B cell (primary cell): ENCODE measurements at places on chromosomes 11 and 22. TPM values are rescaled to one million over a fixed set of nuclear protein-coding genes. Genes with fewer than 3 reads are reported as not detected.

ANO9 gene
- total RNA-seq: 62.0 and 63.9 TPM in 2 replicates

BIK gene
- total RNA-seq: 1.3 TPM in 2 replicates

MMP10 gene
- total RNA-seq: not detected in 2 replicates

LYVE1 gene
- total RNA-seq: not detected in 2 replicates

OR10A5 gene
- total RNA-seq: not detected in 2 replicates

GLYAT gene
- total RNA-seq: not detected in 2 replicates

TBX10 gene
- not detected in 2 replicates for total RNA-seq

RAG1 gene
- 0.10 and 0.37 TPM in 2 replicates for total RNA-seq

LRRC4C gene
- total RNA-seq: 0.57 TPM in 1 of 2 replicates, not detected in the other

TMEM109 gene
- total RNA-seq: 81.7 and 99.4 TPM in 2 replicates

SMIM35 gene
- 4.5 and 4.8 TPM in 2 replicates for total RNA-seq

RASGRP2 gene
- total RNA-seq: 628 and 653 TPM in 2 replicates

OSBP2 gene
- 1.0 and 1.6 TPM in 2 replicates for total RNA-seq

TBX1 gene
- not detected in 2 replicates for total RNA-seq

EMID1 gene
- not detected in 2 replicates for total RNA-seq

KDELR3 gene
- total RNA-seq: not detected in 2 replicates

TRIM29 gene
- not detected in 2 replicates for total RNA-seq

TSGA10IP gene
- not detected in 2 replicates for total RNA-seq

YPEL1 gene
- 14.9 and 17.3 TPM in 2 replicates for total RNA-seq

CATSPERZ gene
- total RNA-seq: not detected in 2 replicates

NTM gene
- total RNA-seq: not detected in 2 replicates

KRTAP5-7 gene
- total RNA-seq: 0.59 and 0.70 TPM in 2 replicates
